ENCODE measurements at places on chromosomes 16 and 17. TPM values are rescaled to one million over a fixed set of nuclear protein-coding genes. Genes with fewer than 3 reads are reported as not detected.

DNA sequence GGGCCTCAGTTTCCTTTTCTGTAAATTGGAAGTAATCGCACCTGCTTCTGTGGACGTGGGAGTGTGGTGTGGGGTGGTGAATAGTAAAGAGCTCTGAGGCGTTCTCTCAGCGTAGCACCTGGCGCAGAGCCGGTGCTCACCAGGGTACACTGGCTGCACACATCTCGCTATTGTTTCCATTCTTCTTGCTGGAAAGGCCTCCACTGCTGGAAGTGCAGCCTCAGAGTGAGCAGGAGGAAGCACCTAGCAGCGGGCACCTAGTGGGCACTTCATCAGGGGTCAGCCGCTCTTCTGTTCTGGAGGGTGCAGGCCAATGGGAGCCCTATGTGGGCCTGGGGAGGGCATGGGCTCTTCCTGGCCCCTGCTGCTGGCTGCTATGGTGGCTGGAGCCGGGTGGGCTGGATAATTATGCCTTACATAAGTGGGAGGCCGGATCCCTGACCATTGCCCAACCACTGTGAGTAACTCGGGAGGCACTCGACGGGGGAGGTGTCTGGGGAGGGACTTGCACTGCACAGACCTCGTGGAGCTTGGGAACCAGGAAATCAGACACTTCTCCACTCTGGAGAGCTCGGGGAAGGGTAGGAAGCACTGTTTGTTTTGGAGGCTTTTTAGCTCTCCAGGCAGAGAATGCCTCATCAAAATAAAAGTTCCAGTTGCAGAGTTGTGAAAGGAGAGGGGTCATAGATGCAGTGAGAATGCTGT is 1.7 kb downstream of the MAP2K3 start:
- H3K36me3 ChIP-seq = peaks cover 8% of the 10 kb centered on the region
- H3K27me3 ChIP-seq = no peaks in the 10 kb centered on the region
- DNase-seq = peak; percentile 81
- peak overlapping the region; percentile 99 for H3K4me3 ChIP-seq

DNA sequence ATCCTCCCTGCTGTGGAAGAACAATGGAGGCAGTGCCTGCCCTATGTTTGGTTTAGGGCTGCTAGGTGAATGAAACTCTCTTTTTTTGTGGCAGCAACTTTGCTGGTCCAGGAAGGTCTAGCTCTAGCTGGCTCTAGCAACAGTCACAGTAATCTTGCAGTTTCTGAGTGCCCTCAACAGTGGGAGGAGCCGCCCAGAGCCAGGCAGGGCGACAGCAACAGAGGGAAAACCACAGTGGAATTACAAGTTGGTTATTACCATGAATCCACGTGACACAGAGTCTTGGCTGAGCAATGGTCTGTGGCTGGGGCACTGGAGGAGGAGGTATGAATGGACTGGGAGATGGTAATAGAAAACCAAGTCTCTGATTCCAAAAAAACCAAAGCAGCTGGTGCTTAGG is 10.3 kb downstream of the HSPB9 start:
- H3K36me3 ChIP-seq = peaks cover 28% of the 10 kb centered on the region
- H3K4me3 ChIP-seq = no peak overlapping the region
- no peak overlapping the region for H3K27ac ChIP-seq

- H3K4me1 ChIP-seq = no peaks in the 10 kb centered on the region
- no peak overlapping the region for H3K4me3 ChIP-seq
- DNase-seq = no peak
Measured at GRCh38 chr16:52308051-52308450, 238.9 kb downstream of the TOX3 start.

GRCh38 chr17:78674156-78674555 is 97.0 kb upstream of the DNAH17 start:
- no peaks in the 10 kb centered on the region for H3K27me3 ChIP-seq
- DNase-seq = no peak
- no peak overlapping the region for H3K27ac ChIP-seq

GRCh38 chr16:87352818-87353217 is 30.8 kb downstream of the FBXO31 start:
- H3K4me3 ChIP-seq = no peak overlapping the region
- H3K4me1 ChIP-seq = no peaks in the 10 kb centered on the region
- H3K27ac ChIP-seq = no peak overlapping the region
- H3K36me3 ChIP-seq = peaks cover 2% of the 10 kb centered on the region
- DNase-seq = no peak

- no peak overlapping the region for H3K27ac ChIP-seq
- no peaks in the 10 kb centered on the region for H3K36me3 ChIP-seq
- no peaks in the 10 kb centered on the region for H3K27me3 ChIP-seq
- no peak overlapping the region for H3K4me3 ChIP-seq
- no peak for DNase-seq
- peaks cover 9% of the 10 kb centered on the region for H3K4me1 ChIP-seq
Measured at GRCh38 chr17:49357516-49357915, 4.5 kb downstream of the ZNF652 start.

Gene AIPL1
- total RNA-seq = not detected

Gene KIF1C
- 121 TPM for total RNA-seq

Gene HAS3
- total RNA-seq = 140 TPM

Gene CCL1
- total RNA-seq = not detected

Gene HLF
- total RNA-seq = 1.5 TPM

Gene TBC1D3K
- total RNA-seq = not detected

Gene CDH5
- total RNA-seq = 0.15 TPM
